ENCODE measurements at places on chromosomes 1 and 21. TPM values are rescaled to one million over a fixed set of nuclear protein-coding genes. Genes with fewer than 3 reads are reported as not detected.

DNA sequence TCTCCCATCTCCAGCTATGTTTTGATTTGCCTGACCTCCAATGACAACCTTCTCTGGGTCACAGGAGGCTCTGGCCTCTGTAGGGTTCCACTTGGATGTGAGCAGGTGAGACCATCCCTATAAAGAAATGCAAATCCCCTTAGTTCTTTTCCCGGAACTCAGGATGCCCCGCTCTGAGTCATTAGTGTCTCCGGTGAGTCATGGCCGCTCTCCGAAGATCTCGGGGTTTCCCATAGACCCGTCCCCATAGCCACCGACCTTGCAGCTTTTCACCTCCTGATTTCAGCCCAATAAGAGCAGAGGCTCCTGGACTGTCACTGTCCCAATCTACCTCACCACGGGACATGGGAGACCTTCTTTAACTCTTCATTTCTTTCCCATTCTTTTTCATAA is 98.2 kb downstream of the PGBD5 start:
- H3K27me3 ChIP-seq: no peaks in the 10 kb centered on the region
- H3K27ac ChIP-seq: no peak overlapping the region
- H3K4me3 ChIP-seq: no peak overlapping the region
- DNase-seq: no peak

DNA sequence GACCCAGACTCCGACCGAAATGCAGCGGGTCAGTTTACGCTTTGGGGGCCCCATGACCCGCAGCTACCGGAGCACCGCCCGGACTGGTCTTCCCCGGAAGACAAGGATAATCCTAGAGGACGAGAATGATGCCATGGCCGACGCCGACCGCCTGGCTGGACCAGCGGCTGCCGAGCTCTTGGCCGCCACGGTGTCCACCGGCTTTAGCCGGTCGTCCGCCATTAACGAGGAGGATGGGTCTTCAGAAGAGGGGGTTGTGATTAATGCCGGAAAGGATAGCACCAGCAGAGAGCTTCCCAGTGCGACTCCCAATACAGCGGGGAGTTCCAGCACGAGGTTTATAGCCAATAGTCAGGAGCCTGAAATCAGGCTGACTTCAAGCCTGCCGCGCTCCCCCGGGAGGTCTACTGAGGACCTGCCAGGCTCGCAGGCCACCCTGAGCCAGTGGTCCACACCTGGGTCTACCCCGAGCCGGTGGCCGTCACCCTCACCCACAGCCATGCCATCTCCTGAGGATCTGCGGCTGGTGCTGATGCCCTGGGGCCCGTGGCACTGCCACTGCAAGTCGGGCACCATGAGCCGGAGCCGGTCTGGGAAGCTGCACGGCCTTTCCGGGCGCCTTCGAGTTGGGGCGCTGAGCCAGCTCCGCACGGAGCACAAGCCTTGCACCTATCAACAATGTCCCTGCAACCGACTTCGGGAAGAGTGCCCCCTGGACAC is 534 bp downstream of the C1orf56 start:
- H3K27ac ChIP-seq: peak overlapping the region; percentile 87
- peak overlapping the region; percentile 68 for H3K4me3 ChIP-seq
- no peaks in the 10 kb centered on the region for H3K27me3 ChIP-seq
- peaks cover 16% of the 10 kb centered on the region for H3K36me3 ChIP-seq
- DNase-seq: peak; percentile 90
- peaks cover 10% of the 10 kb centered on the region for H3K4me1 ChIP-seq

GRCh38 chr1:170360601-170361000 is 171.4 kb upstream of the GORAB start:
- no peak for DNase-seq
- no peaks in the 10 kb centered on the region for H3K36me3 ChIP-seq
- no peaks in the 10 kb centered on the region for H3K4me1 ChIP-seq
- no peak overlapping the region for H3K4me3 ChIP-seq

DNA sequence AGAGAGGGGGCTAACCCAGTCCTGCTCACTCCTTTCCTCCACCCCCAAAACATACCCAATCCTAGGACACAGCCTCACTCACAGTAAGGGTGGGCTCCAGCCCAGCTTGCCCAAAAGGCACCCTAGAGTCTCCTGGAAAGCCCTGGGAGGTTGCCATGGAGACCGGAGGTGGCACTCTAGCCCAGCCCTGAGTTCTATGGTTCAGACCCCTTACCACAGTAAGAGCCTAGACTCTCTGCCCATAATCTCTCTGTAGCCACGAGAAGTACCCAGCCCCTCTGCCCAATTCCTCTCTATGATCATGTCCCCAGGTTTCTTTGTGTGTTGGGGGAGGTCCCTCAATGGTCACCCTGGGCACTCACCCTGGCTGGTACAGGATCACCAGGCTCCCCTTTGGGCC is 14.4 kb downstream of the COL16A1 start:
- DNase-seq: no peak
- no peak overlapping the region for H3K27ac ChIP-seq
- no peak overlapping the region for H3K4me3 ChIP-seq
- H3K27me3 ChIP-seq: no peaks in the 10 kb centered on the region
- no peaks in the 10 kb centered on the region for H3K4me1 ChIP-seq
- H3K36me3 ChIP-seq: no peaks in the 10 kb centered on the region

- H3K4me3 ChIP-seq: no peak overlapping the region
- DNase-seq: no peak
- H3K36me3 ChIP-seq: no peaks in the 10 kb centered on the region
- no peaks in the 10 kb centered on the region for H3K27me3 ChIP-seq
- H3K27ac ChIP-seq: no peak overlapping the region
Observed at GRCh38 chr21:41143596-41144325, 24.2 kb upstream of the BACE2 start.

DNA sequence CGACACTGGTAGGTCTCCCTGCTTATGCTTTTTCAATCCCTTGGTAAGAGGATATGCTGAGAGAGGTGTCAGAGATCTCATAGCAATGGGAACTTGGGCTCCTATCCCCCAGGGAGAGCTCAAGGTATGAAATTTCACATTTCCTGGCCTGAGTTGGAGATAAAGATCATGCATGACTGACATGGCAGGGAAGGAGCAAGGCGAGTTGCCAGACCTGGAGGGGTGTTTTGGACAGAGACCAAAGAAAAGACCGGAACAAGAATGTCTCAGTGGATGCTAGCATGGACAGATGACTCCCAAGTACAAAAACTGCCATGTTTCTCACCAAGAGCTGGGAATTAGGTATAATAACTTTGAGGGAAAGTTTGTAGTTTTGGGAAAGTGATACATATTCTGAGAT is 334.1 kb upstream of the B3GALT2 start:
- H3K27me3 ChIP-seq: no peaks in the 10 kb centered on the region
- H3K27ac ChIP-seq: no peak overlapping the region
- H3K4me3 ChIP-seq: no peak overlapping the region
- H3K36me3 ChIP-seq: no peaks in the 10 kb centered on the region
- no peaks in the 10 kb centered on the region for H3K4me1 ChIP-seq

- H3K36me3 ChIP-seq: no peaks in the 10 kb centered on the region
- no peak overlapping the region for H3K4me3 ChIP-seq
- no peaks in the 10 kb centered on the region for H3K27me3 ChIP-seq
- DNase-seq: no peak
- no peaks in the 10 kb centered on the region for H3K4me1 ChIP-seq
Observed at GRCh38 chr1:36882536-36883285, 151.6 kb downstream of the GRIK3 start.

- no peak overlapping the region for H3K27ac ChIP-seq
- no peaks in the 10 kb centered on the region for H3K27me3 ChIP-seq
- H3K36me3 ChIP-seq: peaks cover 35% of the 10 kb centered on the region
- peak; percentile 23 for DNase-seq
- H3K4me1 ChIP-seq: no peaks in the 10 kb centered on the region
Observed at GRCh38 chr1:19688041-19688842, 23.6 kb downstream of the HTR6 start.

DNA sequence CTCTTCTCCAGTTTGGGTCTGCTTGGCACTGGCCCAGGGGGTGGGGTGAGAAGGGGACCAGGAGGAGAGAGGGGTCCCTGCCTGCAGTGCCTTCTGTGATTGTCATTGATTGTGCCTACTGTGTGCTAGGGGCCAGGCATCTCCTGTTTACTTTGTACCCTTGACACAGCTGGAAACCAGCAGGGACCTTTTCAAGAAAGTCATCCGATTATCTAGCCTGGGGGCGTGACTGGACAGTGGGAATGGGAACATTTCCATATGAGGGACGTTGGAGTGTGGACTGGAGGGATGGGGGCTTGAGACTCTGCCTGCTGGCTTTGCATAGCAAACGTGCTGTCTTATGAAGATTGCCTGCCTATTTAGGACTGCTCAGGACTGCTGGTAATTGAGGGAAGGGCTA is 19.8 kb upstream of the DMBX1 start:
- no peaks in the 10 kb centered on the region for H3K36me3 ChIP-seq
- peaks cover 10% of the 10 kb centered on the region for H3K4me1 ChIP-seq
- DNase-seq: no peak
- H3K27ac ChIP-seq: no peak overlapping the region

DNA sequence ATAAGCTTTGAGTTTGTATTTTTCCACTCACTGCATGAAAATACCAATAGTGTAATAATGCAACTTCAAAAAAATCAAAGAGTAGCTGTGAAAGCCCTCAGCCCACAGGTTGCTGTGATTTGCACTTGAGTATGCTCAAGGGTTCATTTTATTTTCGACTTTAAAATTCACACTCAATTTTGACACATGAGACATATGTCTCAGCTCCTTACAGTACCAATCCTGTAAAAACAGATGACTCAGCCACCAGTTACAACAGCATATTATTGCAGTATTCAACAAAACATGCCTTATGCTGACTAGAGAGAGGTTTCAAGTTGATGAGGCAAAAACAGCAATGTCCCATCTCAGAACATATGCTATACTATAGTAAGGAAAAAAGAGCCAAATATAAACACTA is 66.1 kb downstream of the CYYR1 start:
- no peaks in the 10 kb centered on the region for H3K36me3 ChIP-seq
- H3K27ac ChIP-seq: no peak overlapping the region
- DNase-seq: no peak
- no peaks in the 10 kb centered on the region for H3K27me3 ChIP-seq
- no peaks in the 10 kb centered on the region for H3K4me1 ChIP-seq

DNA sequence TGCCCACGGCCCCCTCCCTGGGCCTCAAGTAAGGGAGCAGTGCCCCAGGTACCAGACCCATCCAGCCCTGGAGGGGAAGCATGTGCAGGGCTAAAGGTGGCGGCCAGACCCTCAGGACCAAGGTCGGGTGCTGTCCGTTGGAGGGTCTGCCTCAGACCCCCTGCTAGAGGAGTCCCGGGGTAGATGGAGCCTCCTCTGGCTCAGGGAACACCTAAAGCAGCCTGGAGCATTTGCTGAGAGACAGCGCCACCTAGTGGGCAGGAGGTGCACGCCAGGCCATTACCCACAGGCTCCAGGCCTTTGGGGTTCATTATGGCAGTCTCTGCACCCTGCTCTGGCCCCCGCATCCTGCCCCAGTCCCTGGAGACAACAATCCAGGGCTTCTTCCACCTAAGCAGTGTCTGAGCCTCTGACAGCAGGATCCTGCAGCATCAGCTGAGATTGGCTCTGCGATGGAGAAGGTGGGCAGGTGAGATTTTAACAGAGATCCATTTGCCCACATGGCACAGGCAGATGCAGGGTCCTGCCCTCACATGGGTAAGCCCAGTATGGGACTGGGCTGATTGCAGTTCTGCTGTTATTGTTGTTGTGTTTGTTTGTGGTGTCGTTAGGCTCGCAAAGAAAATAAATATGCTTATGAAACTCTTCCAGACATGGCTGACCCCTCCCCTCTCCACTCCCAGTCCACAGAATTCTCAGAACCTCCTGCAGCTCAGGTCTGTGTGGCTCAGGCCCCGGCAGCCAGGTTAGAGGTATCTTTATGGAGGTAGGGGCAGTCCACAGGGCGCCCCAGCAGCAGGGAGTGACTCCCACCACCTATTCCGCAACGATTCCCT is 42.4 kb downstream of the CTNNBIP1 start:
- no peaks in the 10 kb centered on the region for H3K27me3 ChIP-seq
- no peak overlapping the region for H3K27ac ChIP-seq
- no peak overlapping the region for H3K4me3 ChIP-seq
- peak; percentile 85 for DNase-seq
- no peaks in the 10 kb centered on the region for H3K4me1 ChIP-seq

DNA sequence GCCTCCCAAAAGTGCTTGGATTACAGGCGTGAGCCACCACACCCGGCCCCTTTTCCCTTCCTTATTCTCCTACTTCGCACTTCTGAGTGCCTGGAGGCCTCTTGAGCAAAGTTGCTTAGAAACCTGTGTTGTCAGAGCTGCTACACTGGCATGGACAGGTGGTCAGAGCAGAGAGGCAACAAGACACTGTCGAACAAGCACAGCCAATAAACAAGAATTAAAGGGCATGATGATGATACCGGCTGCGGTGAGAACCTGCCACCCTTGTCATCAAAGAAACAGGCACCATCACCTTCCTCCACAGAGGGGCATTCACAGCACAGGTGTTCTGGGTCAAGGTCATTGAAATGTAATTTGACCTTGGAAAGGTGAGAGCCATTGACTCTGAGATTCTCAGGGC is 23.3 kb downstream of the STUM start:
- H3K4me1 ChIP-seq: no peaks in the 10 kb centered on the region
- no peaks in the 10 kb centered on the region for H3K27me3 ChIP-seq
- H3K27ac ChIP-seq: no peak overlapping the region
- no peaks in the 10 kb centered on the region for H3K36me3 ChIP-seq
- no peak for DNase-seq

GRCh38 chr1:41423511-41424191 is 60.8 kb downstream of the EDN2 start:
- no peak overlapping the region for H3K27ac ChIP-seq
- no peak for DNase-seq
- H3K4me3 ChIP-seq: no peak overlapping the region
- H3K36me3 ChIP-seq: no peaks in the 10 kb centered on the region

GRCh38 chr1:231969076-231969475 is 342.5 kb downstream of the DISC1 start:
- H3K27ac ChIP-seq: no peak overlapping the region
- no peak overlapping the region for H3K4me3 ChIP-seq
- no peaks in the 10 kb centered on the region for H3K27me3 ChIP-seq
- no peaks in the 10 kb centered on the region for H3K4me1 ChIP-seq

DNA sequence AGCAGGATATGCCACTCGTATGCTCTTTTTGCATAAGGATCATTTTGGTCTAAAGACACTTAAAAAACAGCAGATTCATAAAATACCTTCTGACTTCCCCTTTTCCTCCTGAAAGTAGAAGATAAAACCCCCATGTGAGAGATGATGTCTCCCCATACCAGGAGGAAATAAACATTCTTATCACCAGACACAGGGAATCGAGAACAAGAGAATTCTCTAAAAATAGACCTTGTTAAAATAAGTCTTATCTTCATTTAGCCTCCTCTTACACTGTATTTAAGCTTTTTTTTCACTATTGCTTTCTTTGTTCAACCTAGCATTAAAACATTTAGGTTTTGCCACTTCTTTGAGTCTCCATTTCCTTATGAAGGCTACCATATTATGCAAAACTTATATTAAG is 709.3 kb downstream of the KCNT2 start:
- no peak overlapping the region for H3K27ac ChIP-seq
- H3K4me1 ChIP-seq: no peaks in the 10 kb centered on the region
- H3K36me3 ChIP-seq: no peaks in the 10 kb centered on the region

- no peaks in the 10 kb centered on the region for H3K36me3 ChIP-seq
- no peak overlapping the region for H3K27ac ChIP-seq
- H3K4me1 ChIP-seq: no peaks in the 10 kb centered on the region
- no peak overlapping the region for H3K4me3 ChIP-seq
- H3K27me3 ChIP-seq: no peaks in the 10 kb centered on the region
Observed at GRCh38 chr1:212777151-212777550, 14.4 kb downstream of the NSL1 start.

Gene NADK
- 97.4 TPM for total RNA-seq

Gene LRRIQ3
- 0.30 TPM for total RNA-seq

Gene RGS18
- total RNA-seq: 7.1 TPM

Gene ELAVL4
- total RNA-seq: not detected

Gene AVPR1B
- total RNA-seq: not detected

Gene NUAK2
- 14.7 TPM for total RNA-seq

Gene LCE3E
- total RNA-seq: not detected

Gene CRABP2
- 5.8 TPM for total RNA-seq

Gene LORICRIN
- not detected for total RNA-seq

Gene FCRL2
- 0.46 TPM for total RNA-seq

Gene CD247
- 9.4 TPM for total RNA-seq

Gene PTPRU
- total RNA-seq: 87.2 TPM
